ENCODE measurements at places on chromosomes 4 and X.

DNA sequence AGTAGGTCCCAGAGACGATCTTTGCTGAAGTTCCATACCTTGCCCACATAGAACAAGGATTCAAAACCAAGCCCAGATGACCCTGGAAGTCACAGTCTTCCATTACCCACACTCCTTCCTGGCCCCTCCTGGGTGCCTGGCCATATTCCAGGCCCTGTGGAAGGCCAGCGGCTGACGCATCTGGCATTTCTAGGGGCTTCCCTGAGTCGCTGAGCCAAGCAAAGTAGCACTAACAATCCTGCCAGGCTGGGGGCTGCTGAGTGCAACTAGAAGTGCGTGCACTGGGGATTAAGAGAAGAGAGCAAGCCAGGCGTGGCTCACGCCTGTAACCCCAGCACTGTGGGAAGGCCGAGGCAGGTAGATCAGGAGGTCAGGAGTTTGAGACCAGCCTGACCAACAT is 175.2 kb upstream of the CPEB2 start:
- DNase-seq = peak; percentile 22

DNA sequence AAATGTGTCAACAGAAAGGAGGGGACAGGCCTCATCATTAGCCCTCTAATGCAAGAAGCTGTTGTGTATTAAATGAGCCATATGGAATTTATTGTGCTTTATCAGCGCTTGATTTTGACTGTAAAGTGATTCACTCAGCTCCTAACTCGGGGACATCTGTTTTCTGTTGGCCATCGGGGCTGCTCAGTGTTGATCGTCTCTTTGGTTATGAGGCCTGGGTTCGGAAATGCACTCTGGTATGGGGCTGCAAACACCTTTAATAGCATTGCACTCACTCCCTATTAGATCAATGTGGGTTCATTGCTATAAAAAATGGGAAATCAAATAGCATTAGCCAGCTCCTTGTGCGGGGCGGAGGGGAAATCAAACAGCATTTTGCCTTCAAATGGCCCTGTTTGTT is 6.4 kb downstream of the ARX start:
- DNase-seq = no peak

DNA sequence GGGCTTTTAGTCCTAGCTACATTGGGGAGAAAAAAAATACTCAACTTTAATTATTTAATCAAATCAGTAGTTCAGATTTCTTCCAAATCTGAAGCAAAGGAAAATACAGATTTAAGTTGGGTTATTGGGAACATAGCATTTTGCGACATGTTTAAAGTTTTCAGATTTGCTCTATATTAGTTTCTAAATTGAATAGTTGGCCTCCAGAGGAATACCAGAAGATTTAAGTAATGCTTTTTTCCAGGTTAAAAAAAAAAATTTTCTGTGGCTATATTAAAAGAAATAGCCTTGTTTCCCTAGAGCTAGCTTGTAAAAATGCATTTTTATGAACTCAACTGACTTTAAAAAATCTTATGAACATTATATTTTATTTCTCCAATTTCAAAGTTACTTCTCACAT is 115.9 kb downstream of the DDX53 start:
- DNase-seq = no peak

GRCh38 chr4:143403553-143403820 is 66.8 kb downstream of the GAB1 start:
- no peak for DNase-seq

DNA sequence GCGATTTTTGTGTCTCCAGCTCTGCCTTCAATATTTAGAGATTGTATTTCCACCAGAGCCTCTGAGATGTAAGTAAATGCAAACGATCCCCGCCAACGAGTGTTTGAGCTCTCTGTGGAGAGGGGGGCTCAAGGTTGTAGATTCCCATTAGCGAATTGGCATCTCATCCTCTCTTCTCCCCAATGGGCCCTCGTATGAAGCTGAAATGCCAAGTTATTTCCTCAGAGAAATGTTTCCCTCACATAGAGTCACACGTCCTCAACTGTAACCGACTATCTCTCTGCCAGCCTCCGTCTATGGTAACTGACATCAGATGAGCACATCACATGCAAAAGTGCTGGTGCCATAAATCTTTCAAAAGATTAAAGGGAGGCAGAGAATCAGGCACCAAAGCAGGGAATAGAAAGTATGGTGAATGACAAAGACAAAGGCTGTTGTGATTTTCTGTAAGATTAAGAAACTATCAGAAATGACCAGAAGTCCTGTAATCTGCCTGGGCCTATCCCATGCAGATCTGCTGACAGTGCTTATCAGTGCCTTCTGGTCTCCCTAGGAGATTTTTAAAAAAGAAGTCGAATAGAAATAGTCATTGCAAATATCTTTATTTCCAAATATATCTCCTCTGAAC is 157.1 kb downstream of the PDGFRA start:
- no peak for DNase-seq

DNA sequence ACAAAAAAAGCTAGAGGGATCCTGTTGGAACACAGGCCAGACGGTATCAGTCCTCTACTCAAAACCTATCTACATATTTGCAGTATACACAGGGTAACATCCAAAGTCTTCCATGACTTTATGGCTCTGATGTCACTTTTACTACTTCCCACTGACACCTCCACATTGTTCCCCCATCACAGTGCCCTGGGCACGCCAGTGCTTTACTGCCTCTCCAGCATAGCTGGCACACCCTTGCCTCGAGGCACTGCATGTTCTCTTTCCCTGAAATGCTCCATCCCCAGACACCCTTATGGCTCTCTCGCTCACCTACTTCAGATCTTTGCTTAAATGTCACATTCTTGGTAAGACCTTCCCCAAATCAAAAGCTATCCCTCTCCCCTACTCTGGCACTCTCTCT is 6.3 kb upstream of the ATP10D start:
- DNase-seq = no peak

GRCh38 chr4:183175631-183176232 is 76.7 kb downstream of the WWC2 start:
- peak; percentile 65 for DNase-seq

GRCh38 chr4:52903273-52903672 is 41.2 kb downstream of the RASL11B start:
- no peak for DNase-seq

GRCh38 chr4:110533590-110533910 is 57.6 kb downstream of the ENPEP start:
- peak; percentile 57 for DNase-seq

DNA sequence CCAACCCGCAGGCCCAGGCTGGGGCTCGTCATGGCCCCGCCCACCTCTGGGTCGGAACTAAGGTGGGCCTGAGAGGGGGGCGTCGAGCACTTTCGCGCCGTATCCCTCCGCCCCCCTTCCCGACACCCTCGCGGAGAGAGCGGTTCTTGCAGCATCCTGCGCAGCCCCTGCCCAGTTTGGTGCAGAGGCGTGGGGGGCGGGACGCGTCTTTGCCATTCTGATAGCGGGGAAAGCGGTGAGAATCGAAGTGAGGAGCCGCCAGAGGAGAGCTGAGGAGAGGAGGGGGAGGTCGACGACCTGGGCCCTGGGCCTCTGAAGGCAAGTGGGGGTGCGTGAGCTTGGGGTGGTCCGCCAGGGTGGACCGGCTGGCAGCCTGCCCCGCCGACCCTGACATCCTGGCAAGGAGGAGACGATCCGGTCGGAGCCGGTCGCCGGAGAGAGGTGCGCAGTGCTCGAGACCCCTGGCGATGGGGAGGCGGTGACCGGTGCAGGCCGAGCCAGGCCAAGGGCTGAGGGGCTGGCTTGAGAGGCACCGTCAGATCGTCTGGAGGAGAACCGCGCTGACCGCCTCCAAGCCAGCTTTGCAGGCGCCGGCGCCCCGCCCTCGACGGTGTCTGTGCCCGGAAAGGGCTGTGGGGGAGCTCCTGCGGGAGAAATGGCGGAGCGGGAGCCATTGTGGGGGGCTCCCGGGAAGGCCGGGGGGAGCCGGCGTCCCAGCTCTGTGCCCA is 25.5 kb downstream of the GPRASP3 start:
- peak; percentile 31 for DNase-seq

DNA sequence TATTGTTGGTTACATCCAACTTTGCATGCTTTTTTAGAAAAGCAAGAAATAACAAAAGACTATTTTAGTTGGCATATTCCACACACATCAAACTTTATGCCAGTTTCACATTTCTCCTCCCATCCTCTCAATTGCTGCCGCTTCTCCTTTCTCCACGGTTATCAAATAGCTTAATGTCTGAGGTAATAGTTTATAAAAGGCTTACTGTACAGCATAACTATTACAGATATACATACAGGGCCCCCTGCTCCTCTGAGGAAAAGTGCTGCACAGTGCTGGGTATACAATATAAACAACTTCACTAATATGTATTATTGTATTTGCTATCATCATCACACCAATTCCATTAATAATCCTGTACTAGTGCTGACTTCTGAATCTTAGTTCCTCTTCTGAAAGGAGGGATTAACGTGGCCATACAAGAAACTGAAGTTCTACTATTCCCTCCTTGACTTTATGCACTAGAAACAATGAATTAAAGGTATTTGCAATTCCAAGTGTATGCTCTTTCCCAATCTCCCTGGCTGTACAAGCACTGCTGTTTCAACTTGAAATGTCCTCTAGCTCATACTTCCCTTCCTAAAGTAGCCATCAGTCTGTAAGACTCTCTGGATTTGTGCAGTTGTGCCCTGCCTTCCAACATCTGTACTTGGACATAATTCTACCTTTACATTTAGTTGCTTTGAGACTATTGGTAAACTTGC is 2.5 kb downstream of the CCNI start:
- DNase-seq = peak; percentile 50
